ENCODE measurements at places on chromosomes 4 and X.

DNA sequence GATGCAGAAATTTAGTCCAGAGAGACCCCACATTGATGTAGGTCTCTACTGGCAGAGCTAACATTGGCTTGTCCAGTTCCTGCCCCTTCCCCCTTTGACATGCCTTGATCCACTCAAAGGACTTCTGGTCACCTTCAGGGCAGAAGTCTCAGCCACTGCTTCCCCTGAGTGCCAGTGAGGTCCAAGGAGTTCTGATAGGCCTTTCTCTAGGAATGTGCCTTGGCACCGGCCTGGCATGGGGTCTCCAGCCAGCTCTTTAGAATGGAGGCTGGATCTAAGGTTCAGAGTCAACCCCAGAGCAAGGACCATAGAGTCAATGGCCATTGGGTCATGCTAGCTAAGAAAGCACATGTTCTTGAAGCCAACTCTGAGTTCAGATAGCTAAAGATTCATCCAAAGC is 88.6 kb upstream of the PJA1 start:
- DNase-seq = no peak

GRCh38 chrX:25674776-25675175 is 463.4 kb upstream of the MAGEB18 start:
- DNase-seq = no peak

GRCh38 chr4:184438375-184438774 is 36.0 kb downstream of the IRF2 start:
- DNase-seq = no peak

GRCh38 chr4:78796526-78796925 is 20.4 kb downstream of the BMP2K start:
- no peak for DNase-seq

- DNase-seq = no peak
Measured at GRCh38 chr4:154478128-154478527, 13.5 kb downstream of the DCHS2 start.

DNA sequence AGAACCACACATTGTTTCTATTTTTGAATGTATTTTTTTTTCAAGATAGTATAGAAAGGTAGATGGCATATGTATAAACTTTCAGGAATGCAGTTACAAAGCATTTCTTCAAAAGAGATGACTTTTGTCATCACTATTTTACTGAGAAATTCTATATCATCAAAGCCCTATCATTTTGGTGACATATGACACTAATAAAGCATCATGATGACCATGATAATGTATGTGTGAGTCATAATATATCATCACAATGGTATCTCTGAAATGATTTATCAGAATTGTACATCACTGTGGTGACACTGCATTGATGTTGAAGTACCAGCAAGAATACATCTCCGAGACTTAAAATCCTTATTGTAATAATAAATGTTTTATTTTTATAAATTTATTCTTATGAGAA is 1740.8 kb downstream of the PCDH7 start:
- DNase-seq = no peak
